Stimulated activated CD4-positive, alpha-beta T cell treated with anti-CD3 and anti-CD28 coated beads, TNF-alpha, amount 100 ng/mL, for 24 hours (primary cell): ENCODE measurements at places on chromosomes 11 and 22.

GRCh38 chr11:62061356-62062222 lies 62.2 kb upstream of the INCENP start:
- DNase-seq = no peak

DNA sequence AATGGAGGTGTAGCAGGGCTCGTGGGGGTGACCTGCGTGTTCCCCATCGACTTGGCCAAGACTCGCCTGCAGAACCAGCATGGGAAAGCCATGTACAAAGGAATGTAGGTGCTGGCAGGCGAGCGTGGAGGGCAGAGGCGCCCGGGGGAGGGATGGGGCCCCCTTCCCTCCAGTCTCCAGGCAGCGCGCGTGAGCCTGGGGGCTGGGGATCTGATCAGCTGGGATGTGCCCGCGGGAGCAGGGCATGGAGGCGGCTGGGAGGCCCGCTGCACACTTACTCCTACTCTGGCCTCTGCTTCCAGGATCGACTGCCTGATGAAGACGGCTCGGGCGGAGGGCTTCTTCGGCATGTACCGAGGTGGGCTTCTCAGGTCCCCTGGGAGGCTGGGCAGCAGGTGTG lies 17.8 kb downstream of the SLC25A18 start:
- no peak for DNase-seq

DNA sequence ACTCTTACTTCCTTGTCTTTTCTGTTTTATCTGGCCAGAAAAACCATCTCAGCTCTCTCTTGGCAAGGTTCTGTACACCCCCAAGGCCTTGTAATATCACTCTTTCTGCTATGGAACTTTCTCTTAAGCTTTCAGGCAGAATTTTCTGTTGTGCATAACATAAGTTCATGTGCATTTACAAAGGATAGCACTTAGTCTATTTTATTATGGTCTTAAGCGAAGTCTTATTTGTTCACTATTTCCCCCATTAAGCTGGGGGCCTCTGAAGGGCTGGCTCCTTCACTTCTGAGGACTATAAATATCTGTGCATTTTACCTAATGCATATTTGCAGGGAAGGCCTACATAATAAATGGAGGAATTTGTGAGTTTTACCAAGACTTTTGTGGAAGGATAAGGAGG lies 1393.4 kb downstream of the FAM181B start:
- no peak for DNase-seq

DNA sequence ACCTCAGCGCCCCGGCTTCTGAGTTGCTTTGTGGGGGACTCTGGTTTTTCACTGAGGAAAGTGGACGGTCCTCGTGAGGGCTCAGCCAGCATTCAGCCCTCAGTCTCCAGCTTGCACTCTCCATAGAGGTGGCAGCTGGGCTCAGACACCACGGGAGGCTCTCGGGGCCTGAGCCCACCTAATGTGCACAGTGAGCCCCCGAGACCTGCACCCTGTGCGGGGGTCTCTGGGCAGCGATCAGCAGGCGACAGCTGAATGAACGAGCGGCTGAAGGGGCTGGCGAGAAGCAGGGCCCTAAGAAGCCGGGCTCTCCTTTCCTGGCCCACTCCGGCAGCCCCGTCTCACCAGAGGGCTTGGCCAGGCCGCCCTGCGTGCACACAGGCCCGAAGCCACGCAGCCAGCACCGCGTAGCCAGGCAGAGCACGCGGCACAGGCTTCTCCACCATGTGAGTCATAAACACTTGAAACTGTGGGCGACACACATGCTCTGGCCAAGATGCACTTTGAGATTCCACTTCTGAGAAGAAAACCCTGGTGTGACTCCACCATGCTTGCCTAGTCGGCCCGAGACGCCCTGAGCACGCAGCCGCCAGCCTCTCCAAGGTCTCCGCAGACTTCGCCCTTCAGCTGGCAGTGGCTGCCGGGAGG lies 28.0 kb downstream of the TOLLIP start:
- DNase-seq = no peak

GRCh38 chr11:119295178-119295577 lies 21.8 kb downstream of the MCAM start:
- no peak for DNase-seq

DNA sequence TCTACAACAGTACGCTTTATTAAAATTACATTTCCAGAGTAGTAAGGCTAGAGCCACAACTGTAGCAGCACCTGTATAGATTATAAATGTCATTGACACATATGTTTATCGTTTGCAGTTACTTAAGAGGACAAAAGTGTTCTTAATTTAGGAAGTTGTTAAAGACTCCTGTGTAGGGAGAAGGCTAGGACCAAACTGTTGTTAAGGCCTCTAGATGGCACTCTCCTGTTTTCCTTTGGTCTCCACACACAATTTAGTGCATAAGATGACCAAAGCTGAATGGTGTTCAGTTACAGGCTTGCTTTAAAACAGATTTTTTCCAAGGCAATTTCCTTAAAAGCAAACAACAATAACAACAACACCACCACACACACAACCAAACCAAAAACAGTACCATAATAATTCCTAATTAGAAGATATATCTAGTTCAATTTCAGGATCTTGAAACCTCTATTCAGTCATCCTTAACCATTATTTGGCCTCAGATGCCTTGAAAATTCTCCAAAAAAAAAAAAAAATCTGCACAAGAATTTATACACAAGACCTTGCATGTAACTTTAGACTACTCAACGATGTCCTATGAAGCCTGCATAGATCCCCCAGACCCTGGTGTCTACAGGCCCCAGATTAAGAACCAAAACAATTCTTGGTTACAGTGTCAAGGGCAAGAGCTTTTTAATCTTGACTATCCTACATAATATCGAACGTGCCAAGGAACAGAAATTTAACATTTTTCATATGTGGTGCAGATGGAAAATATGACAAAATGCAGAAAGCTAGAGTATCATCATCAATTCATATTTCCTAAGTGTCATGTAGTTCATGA lies 42.6 kb upstream of the APOA1 start:
- DNase-seq = no peak

GRCh38 chr11:103662880-103663279 lies 373.6 kb upstream of the DDI1 start:
- no peak for DNase-seq

- no peak for DNase-seq
Observed at GRCh38 chr11:20729597-20730105, 60.3 kb downstream of the NELL1 start.

DNA sequence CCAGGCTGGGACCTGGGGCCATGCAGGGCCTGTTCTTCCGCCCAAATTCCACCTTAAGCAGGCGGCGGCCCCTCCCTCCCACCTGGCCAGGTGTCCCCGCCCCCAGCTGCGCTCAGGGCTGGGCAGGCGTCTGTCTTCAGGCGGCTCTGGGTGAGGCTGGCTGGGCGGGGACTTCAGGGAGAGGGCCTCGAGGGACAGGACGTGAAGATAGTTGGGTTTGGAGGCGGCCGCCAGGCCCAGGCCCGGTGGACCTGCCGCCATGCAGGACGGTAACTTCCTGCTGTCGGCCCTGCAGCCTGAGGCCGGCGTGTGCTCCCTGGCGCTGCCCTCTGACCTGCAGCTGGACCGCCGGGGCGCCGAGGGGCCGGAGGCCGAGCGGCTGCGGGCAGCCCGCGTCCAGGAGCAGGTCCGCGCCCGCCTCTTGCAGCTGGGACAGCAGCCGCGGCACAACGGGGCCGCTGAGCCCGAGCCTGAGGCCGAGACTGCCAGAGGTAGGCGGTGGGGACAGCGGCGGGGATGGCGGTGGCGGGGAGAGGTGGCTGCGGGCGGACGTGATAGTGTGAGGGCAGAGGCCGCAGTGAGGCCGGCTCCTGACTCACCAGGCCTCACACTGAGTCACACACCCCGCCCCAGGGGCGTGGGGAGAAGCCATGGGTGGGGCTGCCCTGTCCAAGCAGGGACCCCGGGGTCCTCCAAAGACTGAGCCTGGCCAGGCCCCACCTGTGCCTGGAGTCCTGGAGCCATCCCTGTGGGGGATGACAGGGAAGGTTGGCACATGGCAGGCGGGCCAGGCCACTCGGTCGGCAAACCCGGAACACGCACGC lies at the start of gene PKP3:
Gene PKP3 (plus strand): TSS at position 176 of the 824 bp plus-strand sequence. CDS start 84 bp downstream, at position 260.
- no peak for DNase-seq

DNA sequence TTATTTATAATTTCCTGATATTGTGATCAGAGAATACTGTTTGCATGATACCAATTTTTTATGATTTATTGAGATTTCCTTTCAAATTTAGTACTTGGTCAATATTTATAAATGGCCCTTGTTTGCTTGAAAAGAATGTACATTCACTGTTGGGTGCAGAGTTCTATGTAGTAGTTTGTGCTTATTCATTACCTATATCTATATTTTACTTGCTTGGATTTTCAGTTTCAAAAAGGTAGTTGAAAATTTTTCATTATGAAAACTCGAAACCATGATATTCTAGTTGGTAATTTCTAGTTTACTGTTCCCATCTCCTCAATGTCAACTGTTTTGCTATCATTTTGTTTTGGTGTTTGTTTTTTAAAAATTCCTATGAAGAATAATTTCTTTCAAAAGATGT lies 155.7 kb downstream of the AASDHPPT start:
- no peak for DNase-seq

- no peak for DNase-seq
Observed at GRCh38 chr11:114377612-114378267, 22.6 kb downstream of the C11orf71 start.

- DNase-seq = no peak
Observed at GRCh38 chr11:10856689-10857458, 979 bp downstream of the ZBED5 start.

DNA sequence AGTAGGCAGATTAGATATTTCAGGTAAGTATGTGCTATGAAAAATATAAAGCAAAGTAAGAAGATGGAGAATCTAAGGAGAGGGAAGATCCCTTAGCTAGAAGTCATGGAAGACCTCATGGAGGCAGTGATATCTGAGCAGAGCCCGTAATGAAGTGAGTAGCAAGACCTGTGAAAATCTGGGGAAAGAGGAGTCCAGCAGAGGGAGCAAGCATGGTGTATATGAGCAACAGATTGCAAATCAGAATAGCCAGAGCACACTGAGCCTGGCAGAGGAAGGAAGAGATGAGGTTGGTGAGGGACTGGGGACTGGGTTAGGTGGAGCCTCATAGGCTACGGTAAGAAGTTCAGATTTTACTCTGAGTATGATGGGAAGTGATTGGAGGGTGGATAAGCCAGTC lies 9.4 kb downstream of the LHFPL7 start:
- DNase-seq = no peak

- DNase-seq = no peak
Observed at GRCh38 chr11:107719557-107720302, 7.9 kb upstream of the SLN start.

DNA sequence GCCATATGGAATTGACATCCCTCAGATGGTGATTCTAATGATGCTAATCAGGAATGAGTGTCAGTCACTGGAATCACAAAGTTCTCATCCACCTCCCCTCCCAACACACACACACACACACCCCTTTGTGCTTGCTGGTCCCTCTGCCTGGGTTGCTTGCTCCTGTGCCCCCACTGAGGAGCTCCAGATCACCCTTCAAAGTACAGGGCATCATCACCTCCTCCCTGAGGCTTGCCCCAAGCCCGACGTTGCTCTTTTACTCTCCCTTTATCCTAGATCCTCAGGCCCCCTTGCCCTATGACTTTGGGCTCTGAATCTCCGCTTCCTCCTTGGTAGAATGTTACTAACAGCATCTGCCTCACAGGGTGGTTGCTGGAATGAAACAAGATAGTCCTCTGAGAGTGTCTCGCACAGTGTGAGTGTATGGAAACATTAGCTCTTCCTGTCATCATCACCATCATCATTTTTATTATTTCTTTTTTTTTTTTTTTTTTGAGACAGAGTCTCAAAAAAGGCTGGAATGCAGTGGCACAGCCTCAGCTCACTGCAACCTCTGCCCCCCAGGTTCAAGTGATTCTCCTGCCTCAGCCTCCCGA lies 3.4 kb downstream of the TOM1 start:
- no peak for DNase-seq

GRCh38 chr11:9936754-9937153 lies 272.9 kb downstream of the SWAP70 start:
- DNase-seq = no peak

GRCh38 chr22:50595189-50595588 lies 5.4 kb upstream of the MAPK8IP2 start:
- DNase-seq = no peak

DNA sequence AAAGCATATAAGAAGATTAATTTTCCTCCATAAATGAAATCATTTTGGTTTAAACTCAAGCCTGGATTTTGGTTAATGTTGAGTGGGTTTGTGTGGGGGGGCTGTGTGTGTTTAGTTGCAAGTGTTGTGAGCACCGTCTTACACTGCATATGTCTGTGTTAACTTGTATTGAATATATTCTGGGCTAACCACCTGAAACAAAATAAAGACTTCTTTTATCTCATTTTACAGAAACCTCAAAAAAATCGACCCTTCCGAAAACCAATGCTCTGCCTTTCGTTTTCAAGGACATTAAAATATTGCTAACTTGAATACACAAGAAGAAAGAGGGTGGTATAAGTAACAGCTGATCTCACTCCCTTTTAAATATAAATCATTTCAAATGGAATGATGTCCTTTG lies 192.2 kb upstream of the BLID start:
- DNase-seq = no peak

DNA sequence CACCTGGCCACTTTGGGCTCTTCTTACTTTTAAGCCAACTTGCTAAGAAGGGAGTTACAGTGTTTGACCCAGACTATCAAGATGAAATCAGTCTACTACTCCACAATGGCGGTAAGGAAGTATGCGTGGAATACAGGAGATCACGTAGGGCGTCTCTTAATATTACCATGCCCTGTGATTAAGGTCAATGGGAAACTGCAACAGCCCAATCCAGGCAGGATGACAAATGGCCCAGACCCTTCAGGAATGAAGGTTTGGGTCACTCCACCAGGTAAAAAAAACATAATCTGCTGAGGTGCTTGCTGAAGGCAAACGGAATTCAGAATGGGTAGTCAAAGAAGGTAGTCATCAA lies 1.0 kb upstream of the YPEL4 start:
- no peak for DNase-seq

DNA sequence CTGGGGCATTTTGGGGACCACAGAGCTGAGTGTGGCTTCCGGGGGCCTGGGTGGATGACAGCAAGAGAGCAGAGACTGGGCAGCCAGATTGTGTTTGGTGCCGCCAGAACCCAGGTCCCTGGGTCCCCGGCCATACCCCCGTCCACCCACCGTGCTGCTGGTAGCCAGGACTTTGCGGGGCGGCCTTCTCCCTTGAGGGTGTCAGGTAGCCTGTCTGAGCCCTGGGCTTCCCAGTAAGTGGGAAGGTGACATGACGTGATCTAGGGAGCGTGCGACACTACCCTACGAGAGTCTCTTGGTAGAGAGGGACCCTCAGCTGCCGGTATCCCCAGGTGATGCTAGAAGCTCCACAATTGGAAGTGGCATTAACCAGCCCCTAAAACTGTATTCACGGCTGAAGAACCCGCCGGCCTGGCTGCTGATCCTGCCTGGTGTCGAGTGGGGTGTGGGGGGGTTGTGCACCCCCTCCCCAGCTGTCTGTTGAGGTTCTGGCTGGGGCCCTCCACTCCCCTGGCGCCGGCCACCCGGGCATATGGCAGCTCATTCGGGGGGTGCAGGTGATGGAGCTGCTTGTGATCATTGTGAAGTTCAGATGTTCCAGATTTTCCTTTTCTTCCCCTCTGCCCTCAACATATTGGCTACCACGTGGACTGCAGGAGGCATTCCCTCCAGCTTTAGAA lies 66.9 kb downstream of the MPPED1 start:
- DNase-seq = no peak
